ENCODE measurements at places on chromosomes 2 and 18. TPM values are rescaled to one million over a fixed set of nuclear protein-coding genes. Genes with fewer than 3 reads are reported as not detected.

KCNE4 gene
- 13.4 TPM for total RNA-seq

RNF125 gene
- under 0.01 TPM for total RNA-seq

GMCL1 gene
- total RNA-seq: 6.8 TPM

CTAGE1 gene
- 0.43 TPM for total RNA-seq

SMYD1 gene
- under 0.01 TPM for total RNA-seq

EIF2AK2 gene
- 40.3 TPM for total RNA-seq

CENPA gene
- 7.4 TPM for total RNA-seq
